Thyroid gland (tissue), 4 donors: ENCODE measurements at places on chromosomes 11 and 22.

- H3K27me3 ChIP-seq, result no peaks in the 10 kb centered on the region
- H3K4me1 ChIP-seq, result no peaks in the 10 kb centered on the region
- no peak overlapping the region for H3K27ac ChIP-seq
- H3K4me3 ChIP-seq, result no peak overlapping the region
Observed at GRCh38 chr11:100009728-100010127, 677.4 kb upstream of the ARHGAP42 start.

DNA sequence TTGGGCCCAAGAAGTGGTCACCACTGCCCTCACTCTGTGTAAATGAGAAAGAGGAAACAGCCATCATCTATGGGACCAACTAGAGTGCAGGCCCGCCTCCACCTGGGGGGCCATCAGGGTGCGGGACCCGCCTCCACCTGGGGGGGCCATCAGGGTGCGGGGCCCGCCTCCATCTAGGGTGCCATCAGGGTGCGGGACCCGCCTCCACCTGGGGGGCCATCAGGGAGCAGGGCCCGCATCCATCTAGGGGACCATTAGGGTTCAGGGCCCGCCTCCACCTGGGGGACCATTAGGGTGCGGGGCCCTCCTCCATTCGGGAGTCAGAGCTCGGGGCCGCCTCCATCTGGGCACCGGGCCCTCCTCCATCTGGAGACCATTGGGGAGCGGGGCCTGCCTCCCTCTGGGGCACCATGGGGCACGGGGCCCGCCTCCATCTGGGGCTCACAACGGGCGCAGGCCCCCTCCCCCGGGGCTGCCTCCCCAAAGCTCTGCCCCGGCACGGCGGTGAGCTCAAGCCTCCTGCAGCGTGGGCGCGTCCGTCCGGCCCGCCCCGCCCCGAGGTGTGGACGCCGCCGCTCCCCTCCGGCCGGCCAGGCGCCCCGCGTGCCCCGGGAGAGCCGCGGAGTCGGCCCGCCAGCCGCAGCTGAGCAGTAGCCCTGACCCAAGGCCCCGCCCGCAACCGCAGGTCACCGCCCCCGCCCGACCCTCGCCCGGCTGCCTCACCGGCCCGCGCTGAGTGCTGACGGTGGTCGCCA, 512 bp downstream of the TOLLIP start:
- H3K36me3 ChIP-seq, result no peaks in the 10 kb centered on the region
- H3K4me1 ChIP-seq, result peaks cover 24% of the 10 kb centered on the region
- H3K4me3 ChIP-seq, result peak overlapping the region; percentile 79
- H3K27me3 ChIP-seq, result no peaks in the 10 kb centered on the region
- peak overlapping the region; percentile 54 for H3K27ac ChIP-seq

GRCh38 chr11:66728693-66729385, at the start of gene SPTBN2:
SPTBN2 (minus strand) TSS chr11:66729216; CDS start chr11:66721240, 7,976 bp downstream.
- no peak within 1 kb of the TSS for H3K27ac ChIP-seq
- H3K4me1 ChIP-seq, result peaks cover 11% of the 10 kb centered on the region
- DNase-seq, result no peak
- no peak within 1 kb of the TSS for H3K4me3 ChIP-seq
- H3K27me3 ChIP-seq, result no peaks in the 10 kb centered on the region
- H3K36me3 ChIP-seq, result no peaks in the 10 kb centered on the region

GRCh38 chr11:62984451-62984991, at the start of gene SLC22A6:
SLC22A6 (minus strand) TSS chr11:62984967; CDS start chr11:62984690, 277 bp downstream.
- no peak for DNase-seq
- no peak within 1 kb of the TSS for H3K4me3 ChIP-seq
- no peaks in the 10 kb centered on the region for H3K27me3 ChIP-seq
- H3K36me3 ChIP-seq, result no peaks in the 10 kb centered on the region
- no peaks in the 10 kb centered on the region for H3K4me1 ChIP-seq

- DNase-seq, result no peak
- no peak overlapping the region for H3K27ac ChIP-seq
- no peaks in the 10 kb centered on the region for H3K36me3 ChIP-seq
- H3K4me3 ChIP-seq, result no peak overlapping the region
- H3K27me3 ChIP-seq, result no peaks in the 10 kb centered on the region
- H3K4me1 ChIP-seq, result peaks cover 39% of the 10 kb centered on the region
Observed at GRCh38 chr22:26568207-26568706, 21.7 kb downstream of the TPST2 start.

DNA sequence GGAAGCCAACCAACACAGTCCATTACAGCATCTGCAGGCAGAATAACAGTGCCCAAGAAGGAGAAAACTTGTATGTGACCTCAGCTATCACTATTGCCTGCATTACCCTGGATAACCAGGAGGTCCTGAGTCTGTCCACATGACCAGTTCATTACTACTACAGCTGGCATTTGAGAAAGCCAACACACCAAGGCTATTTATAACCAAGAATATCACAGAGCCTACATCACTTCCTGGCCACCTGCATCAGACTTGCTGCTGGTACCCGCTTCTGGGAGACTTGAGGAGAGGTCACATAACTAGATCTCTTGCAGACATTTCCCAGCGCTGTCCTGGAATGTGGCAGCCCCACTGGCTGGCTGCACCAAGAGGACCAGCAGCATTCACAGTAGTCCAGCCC, 11.1 kb upstream of the OR56B4 start:
- no peaks in the 10 kb centered on the region for H3K4me1 ChIP-seq
- no peaks in the 10 kb centered on the region for H3K36me3 ChIP-seq
- no peaks in the 10 kb centered on the region for H3K27me3 ChIP-seq

GRCh38 chr11:36564376-36565030, 3.3 kb upstream of the RAG1 start:
- H3K4me3 ChIP-seq, result peak overlapping the region; percentile 13
- H3K36me3 ChIP-seq, result no peaks in the 10 kb centered on the region
- no peaks in the 10 kb centered on the region for H3K4me1 ChIP-seq
- no peaks in the 10 kb centered on the region for H3K27me3 ChIP-seq
- no peak overlapping the region for H3K27ac ChIP-seq
- DNase-seq, result peak; percentile 62
